Smooth muscle cell of the coronary artery (primary cell): ENCODE measurements at places on chromosomes 5 and 9. TPM values are rescaled to one million over a fixed set of nuclear protein-coding genes. Genes with fewer than 3 reads are reported as not detected.

The NUTM2G gene
- total RNA-seq = not detected in 2 replicates

The FRRS1L gene
- total RNA-seq = under 0.01 and 0.94 TPM in 2 replicates

The GCNT4 gene
- 1.9 and 2.7 TPM in 2 replicates for total RNA-seq

The PCDHGA6 gene
- total RNA-seq = 2.2 and 2.3 TPM in 2 replicates

The CDC20B gene
- 0.08 TPM in 1 of 2 replicates, not detected in the other for total RNA-seq

The ALDH1A1 gene
- 11.6 and 28.2 TPM in 2 replicates for total RNA-seq

The MOB3B gene
- total RNA-seq = 0.15 TPM in 1 of 2 replicates, not detected in the other

The GGTA1 gene
- 0.12 and 0.15 TPM in 2 replicates for total RNA-seq

The KLF4 gene
- total RNA-seq = 4.4 and 10.4 TPM in 2 replicates

The HK3 gene
- 0.08 and 0.23 TPM in 2 replicates for total RNA-seq

The TAF11L2 gene
- not detected in 2 replicates for total RNA-seq

The SLC25A46 gene
- total RNA-seq = 72.5 and 93.4 TPM in 2 replicates
